ENCODE measurements at places on chromosomes 2 and 18.

DNA sequence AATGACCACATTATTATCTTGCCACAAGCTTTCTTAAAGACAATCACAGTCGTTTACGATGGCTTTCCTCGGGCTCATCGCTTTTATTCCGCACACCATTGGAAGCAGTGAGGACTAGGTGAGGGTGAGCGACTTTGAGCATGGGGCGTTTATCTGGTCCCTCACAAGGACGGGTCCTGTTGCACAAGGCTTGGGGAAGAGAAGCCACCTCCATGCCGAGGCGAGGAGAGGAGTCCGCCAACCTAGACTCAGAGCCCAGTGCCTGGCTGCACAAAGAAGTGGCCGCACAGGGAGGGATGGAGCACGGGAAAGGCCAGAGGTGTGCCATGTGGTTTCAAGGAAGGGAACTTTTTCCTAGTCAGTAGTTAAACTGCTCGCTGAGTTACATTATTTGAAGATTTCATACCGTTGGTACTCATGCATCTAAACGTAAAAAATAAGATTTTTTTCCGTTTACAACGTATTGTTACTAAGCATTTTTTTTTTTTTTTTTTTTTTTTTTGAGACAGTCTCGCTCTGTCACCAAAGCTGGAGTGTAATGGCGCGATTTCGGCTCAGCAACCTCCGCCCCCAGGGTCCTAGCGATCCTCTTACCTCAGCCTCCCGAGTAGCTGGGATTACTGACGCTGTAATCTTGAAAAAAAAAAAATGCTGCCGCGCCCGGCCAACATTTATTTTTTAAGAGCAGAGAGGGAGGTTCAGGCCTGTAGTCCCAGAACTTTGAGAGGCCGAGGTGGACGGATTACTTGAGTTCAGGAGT, 849 bp upstream of the CYP27C1 start:
- no peak for DNase-seq

DNA sequence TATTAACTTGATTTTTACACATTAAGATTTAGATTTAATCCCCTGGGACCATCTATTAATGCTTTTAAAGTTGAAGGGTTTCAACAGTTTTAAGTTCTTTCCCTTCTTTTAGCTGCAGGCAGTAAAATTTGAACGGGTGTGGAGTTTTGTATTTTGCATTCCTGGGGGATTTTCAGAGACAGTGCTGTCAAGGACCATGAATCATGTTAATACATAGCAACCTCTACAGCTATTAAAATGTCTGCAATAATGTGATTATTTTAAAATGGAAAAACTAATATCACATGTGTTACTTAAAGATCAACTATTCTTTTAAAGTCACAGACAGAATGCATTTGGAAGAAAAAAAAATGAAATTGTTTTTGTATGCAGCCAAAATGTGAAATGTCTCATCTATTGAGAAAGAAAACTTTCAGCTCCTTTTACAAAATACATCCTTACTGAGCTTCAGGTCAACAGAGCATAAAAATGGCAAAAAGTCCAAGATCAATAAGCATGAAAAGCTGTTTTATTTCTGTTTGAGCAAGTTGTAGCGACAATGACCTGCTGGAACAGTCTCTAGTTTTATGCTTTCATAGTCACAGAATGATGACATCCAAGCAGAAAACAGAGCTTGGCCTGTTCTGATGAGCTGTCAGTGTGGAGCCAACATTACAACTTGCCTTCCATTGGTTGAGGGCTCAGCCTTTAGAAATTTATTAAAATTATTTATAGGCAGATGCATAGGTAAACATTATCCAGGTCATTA, 21.6 kb upstream of the ZNF521 start:
- DNase-seq: no peak

- no peak for DNase-seq
These were observed 929.4 kb upstream of the PIK3C3 start for GRCh38 chr18:41025666-41026065.

GRCh38 chr2:129859175-129859574, 120.3 kb upstream of the RAB6C start:
- no peak for DNase-seq

DNA sequence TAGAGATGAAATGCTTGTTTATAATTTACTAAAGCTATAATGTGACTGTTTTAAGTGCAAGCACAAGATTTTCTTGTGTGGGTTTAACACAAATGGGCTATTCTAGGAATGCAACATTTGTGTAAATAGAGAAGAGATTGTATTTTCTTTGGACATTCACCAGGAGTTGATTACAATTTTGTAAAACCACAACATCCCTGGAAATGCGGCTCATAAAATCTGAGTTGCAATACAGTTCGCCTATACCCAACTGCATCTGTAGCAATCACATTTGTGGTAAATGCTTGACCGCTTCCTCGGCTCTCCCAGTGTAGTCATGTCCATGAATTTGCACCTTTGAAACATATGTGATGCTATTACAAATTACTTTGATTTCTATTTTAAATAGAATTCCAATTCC, 348.7 kb upstream of the CDH20 start:
- DNase-seq: peak; percentile 18

DNA sequence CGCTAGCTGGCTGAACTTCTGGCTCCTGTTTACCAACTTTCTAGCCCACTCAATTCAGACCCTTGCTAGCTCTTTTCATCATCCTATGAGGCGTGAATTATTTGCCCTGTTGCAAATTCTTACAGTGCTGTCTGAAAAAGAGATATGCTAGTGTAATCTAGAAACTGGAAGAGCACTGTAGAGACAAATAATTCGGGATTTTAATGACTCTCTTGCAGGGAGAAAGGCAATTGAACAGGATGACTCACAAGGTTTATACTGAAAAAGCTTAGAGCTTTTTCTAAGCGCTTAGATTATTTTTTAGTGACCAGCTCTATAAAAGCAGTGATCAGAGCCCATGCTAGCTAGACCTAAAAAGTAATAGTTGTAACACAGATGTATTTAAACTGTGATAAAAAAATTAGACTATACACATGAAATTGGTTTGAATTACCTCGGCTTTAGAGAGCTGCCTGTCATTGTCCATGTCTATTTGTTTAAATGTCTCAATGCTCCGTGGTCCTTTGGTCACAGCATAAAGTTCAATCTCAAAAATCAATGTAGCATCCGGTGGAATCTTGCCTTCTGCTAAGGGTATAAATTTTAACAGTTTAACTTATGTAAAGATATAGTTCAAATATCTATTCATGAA, 9.1 kb downstream of the FKBP7 start:
- DNase-seq: no peak

DNA sequence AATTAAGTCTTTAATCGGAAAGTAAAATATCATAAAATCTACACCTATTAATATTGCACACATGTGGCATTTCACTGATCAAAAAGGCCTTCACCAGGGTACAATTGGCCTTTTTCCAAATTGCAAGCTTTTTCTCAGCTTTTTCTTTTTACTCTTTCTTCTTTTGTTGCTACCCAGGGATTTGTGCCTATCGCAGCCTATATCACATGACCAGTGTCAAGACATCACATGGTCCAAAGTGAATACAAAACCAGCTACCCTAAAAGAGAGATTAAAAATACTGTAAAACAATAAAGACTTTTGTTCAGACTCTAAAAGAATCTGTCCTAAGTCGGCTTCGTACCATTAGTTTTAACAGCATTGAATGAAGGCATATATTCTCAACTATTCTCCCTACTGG, 15.0 kb upstream of the OTX1 start:
- no peak for DNase-seq

DNA sequence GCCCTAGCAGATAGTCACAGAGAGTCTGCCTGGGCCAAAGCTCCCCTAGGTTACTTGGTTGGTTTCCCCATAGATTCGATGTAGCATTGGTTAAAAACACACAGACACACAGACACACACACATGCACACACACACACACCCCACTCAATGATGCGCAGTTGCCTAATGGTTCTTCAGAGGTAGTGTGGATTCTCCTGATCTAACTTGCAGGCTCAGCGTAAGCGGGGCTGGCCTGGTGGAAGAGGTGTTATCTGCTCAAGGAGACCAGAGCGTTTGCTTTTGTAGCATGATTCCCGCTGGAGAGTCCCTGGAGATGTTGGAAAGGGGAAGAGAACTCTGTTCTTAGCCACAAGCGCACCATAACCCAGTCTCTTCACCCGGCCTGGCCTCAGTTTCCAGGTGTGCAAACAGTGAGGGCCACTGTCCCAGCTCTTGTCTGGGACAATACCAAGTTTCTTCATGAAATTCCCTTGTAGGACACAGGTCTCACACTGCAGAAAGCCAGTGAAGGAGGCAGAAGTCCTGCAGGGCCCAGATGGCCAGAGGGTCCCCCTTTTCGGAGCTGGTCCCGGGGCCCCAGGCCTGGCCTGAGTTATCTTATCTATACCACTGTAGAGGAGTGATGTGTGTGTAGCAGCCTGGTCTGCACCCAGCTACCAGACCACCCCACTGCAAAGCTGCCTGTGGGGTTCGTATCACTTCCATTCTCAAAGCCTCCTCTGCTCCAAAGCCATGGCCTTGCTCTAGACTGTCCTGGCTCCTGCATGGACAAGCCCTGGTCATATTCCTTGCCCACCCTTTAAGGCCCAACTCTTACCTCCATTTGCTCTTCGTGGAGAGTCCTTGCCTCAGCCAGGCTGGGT, 3.7 kb downstream of the ACKR3 start:
- no peak for DNase-seq

DNA sequence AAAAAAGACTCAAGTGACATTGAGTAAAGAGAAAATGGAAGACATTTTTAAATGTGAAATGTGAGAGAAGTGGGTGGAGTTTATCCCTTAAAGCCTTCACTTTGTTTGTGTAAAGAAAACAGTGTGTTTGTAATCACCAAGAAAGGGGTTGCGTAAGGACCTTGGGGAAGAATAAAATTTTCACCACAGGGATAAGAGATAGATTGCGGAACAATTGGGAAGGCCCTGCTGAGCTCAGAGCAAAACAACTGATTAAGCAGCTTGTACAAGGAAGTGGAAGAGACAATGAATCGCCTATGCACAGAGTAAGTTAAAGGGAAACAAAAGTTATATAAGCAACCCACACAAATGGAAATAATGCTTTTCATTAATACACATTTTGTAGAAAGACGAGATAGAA, 327.7 kb downstream of the RAD51AP2 start:
- DNase-seq: no peak

DNA sequence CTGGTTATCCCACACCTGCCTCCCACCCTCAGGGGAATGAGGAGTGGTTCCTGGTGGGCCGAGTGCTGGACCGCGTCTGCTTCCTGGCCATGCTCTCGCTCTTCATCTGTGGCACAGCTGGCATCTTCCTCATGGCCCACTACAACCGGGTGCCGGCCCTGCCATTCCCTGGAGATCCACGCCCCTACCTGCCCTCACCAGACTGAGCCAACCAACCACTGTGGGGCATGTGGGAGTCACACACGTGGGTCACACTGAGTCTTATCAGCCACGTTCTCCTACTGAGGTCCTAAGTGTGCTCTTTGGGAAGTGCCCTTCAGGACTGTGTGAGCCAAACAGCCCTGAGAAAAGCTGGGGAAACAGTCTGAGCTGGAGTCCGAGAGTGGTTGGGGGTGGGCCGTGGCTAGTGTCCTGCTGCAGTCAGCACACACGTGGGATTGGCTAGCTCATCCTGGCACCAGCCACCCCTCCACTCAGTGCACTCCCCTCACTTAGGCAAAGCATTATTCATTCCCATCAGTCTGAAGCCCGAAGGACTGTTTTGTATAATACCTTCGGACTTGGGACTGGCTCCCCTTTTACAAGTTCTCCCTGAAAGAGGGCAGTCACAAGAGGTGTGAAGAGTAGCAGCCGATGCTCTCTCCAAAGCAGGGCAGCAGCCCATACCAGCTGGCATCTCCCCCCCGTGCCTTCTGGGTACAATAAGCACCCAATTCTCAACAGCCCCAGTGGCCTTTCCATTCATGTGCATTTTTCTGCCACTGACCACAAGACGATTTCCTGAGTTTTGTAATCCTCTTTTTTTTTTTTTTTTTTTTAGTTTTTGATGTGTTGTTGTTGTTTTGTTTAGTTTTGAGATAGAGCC, 4.6 kb downstream of the TIGD1 start:
- DNase-seq: no peak

DNA sequence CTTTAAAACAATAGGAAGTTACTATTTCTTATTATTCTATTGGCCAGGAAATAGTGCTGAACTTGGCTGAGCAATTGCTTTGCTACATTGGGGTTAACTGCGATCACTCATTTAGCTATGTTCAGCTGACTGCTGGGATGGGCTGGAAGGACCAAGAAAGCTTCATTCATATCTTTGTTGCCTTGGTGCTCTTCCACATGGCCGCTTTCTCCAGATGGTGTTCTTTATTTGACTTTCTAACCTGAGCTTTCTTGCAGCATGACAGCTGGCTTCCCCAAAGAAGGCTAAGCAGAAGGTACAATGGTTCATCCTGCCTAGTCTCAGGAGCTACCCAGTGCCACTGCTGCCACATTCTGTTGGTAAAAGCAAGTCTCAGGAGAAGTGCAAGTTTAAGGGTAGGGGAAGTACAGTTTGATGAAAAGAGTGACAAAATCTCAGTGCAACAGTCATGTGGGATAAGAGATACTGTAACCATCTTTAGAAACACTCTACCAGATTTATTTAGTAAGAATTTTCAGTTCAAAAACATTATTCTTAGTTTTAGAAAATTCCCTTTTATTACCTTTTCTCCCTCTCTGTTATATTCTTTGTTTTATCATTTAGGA, 180.6 kb upstream of the RBMS1 start:
- no peak for DNase-seq

DNA sequence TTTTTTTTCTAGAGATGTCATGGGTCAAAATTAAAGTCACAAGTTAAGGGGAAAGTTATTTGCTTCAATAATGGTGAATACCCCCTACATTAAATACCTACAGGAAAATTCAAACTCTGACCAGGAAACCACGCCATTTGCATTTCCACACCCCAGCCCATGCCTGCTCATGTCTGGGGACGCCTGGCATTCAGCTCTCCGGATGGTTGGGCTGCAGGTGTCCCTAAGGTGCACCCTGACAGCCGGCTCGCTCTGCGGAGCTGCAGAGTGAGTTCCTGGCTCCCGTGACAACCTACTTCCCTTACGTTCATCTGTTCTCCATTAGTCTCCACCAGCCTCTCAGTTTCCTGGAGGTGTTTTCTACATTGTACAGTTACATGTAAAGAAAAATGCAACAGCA, 122.7 kb upstream of the RIOK3 start:
- DNase-seq: no peak

DNA sequence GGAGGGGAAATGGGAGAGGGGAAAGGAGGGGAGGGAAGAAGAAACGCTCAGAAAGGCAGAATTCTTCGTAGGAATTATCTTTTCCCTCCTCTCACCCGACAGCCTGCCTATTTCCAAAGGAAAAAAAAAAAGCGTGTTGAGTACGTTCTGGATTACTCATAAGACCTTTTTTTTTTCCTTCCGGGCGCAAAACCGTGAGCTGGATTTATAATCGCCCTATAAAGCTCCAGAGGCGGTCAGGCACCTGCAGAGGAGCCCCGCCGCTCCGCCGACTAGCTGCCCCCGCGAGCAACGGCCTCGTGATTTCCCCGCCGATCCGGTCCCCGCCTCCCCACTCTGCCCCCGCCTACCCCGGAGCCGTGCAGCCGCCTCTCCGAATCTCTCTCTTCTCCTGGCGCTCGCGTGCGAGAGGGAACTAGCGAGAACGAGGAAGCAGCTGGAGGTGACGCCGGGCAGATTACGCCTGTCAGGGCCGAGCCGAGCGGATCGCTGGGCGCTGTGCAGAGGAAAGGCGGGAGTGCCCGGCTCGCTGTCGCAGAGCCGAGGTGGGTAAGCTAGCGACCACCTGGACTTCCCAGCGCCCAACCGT, at the start of gene GAD1:
Gene GAD1 (plus strand): TSS at position 384 of the 589 bp plus-strand sequence. CDS start 1,705 bp downstream, outside the sequence.
- DNase-seq: peak; percentile 23

- no peak for DNase-seq
These were observed 20.6 kb downstream of the IL1F10 start for GRCh38 chr2:113088213-113088992.
